Type B pancreatic cell (in vitro differentiated cells): ENCODE measurements at places on chromosomes 2 and 18.

DNA sequence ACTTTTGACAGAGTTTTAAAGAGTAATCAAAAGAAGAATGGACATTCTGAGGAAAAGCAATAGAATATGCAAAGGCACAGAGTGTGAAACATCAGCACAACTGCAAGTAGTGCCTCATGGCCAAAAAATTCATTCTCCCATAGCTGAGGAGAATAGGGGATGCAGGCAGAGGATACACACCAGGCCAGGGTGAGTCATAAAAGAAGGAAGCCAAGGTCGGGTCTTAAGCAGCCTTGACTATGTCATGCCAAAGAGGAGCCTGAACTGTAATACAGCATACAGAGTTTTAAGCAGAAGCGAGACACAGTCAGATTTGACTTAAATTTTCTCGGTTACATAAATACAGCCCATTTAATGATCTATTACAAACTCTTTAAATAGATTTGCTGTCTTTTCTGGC, 165.0 kb downstream of the LNPK start:
- H3K27me3 ChIP-seq = peaks cover 4% of the 10 kb centered on the region
- no peak overlapping the region for H3K27ac ChIP-seq
- no peak for DNase-seq
- no peak overlapping the region for H3K4me3 ChIP-seq
- H3K36me3 ChIP-seq = no peaks in the 10 kb centered on the region
- no peaks in the 10 kb centered on the region for H3K4me1 ChIP-seq

- peaks cover 19% of the 10 kb centered on the region for H3K4me1 ChIP-seq
- no peak overlapping the region for H3K4me3 ChIP-seq
- H3K27me3 ChIP-seq = peaks cover 34% of the 10 kb centered on the region
- H3K36me3 ChIP-seq = no peaks in the 10 kb centered on the region
Measured at GRCh38 chr2:170509452-170510193, 205.5 kb upstream of the SP5 start.

DNA sequence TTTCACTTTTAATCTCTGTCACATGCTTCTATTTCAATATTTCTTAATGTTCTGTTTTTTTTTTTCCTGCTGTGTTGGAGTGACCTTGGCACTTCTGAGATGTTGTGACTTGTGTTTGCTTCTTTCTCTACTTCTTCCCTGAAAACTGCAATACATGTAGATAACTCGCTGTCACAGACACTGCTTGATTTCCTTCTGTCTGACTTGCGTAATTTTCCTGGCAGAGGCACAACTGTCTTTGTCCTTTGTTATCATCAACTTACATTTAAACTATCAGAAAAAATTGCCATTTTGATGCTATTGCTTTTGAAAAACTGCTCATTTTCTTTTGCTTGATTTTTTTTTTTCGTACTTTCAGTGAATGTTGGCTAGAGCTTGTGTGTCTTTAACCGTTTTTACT, 69.0 kb downstream of the BABAM2 start:
- DNase-seq = no peak
- peaks cover 14% of the 10 kb centered on the region for H3K4me1 ChIP-seq
- H3K27me3 ChIP-seq = no peaks in the 10 kb centered on the region
- H3K27ac ChIP-seq = no peak overlapping the region
- H3K36me3 ChIP-seq = no peaks in the 10 kb centered on the region

DNA sequence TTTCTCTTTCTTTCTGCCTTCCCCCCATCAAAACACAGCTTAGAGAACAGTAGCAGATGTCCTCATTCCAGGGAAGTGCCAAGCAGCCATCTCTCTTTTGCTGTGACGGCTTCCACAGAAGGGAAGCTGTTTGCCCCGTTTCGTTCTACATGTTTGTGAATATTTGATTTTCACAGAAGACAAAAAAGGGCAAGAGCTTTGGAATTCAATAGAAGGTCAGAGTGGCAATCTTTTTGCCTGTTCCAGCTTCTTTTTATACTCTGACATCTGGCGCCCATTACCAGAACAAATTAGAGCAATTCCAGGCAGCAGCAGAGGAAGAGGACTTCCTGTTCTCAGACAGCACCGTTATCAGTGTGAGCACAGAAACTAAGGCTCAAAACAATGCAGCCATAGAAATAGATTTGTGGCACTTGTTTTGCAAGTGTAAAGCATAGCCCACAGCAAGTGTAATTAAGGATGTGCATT, 79.0 kb upstream of the CDH19 start:
- H3K4me1 ChIP-seq = peaks cover 11% of the 10 kb centered on the region
- no peaks in the 10 kb centered on the region for H3K27me3 ChIP-seq
- H3K4me3 ChIP-seq = peak overlapping the region; percentile 62

DNA sequence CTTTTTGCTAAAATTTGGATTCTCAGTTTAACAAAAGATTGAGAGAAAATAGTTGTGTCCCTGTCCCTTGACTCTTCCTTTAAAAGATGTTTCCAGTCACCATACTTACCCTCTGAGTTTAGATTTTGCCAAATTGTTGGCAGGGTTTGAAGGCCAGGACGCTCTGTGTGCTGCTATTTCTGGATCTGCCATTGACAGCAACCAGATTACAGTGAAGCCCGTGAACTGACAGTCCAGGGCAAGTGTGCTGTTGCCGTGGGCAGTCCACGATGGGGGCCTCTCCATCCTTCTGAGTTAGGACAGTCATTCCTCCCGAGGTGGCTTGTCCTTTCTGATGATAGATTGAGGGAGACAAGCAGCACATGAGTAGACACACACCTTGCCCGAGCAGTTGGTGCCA, 89.9 kb downstream of the PTPRM start:
- no peak overlapping the region for H3K27ac ChIP-seq
- no peaks in the 10 kb centered on the region for H3K27me3 ChIP-seq
- no peak for DNase-seq
- peaks cover 7% of the 10 kb centered on the region for H3K4me1 ChIP-seq
- H3K36me3 ChIP-seq = no peaks in the 10 kb centered on the region
